CD4-positive, alpha-beta T cell treated with Interleukin-17A for 1 hour (primary cell): ENCODE measurements at places on chromosomes 6 and 20.

GRCh38 chr20:46230801-46231282, 77.5 kb downstream of the CDH22 start:
- DNase-seq, result no peak

- DNase-seq, result no peak
Measured at GRCh38 chr6:88807622-88808021, 155.8 kb downstream of the RNGTT start.

DNA sequence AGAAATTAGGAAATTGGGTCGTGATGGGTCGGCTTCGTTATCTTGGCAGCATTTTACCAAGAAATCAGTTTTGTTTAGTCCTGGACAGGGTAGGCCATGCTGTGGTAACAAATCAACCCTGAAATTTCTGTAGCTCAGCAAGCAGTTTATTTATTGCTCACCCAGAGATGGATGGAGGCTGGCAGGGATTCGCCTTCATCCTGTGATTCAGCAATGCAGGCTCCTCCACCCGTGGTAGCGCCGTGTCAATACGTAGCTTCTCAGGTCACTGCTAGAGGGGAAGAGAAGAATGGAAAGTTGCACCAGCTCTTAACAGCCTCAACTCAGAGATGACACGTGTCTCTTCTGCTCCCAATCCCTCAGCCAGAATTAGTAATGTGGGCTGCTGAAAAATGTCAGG, 157.0 kb upstream of the SGK1 start:
- DNase-seq, result no peak

- no peak for DNase-seq
Measured at GRCh38 chr20:45925821-45926506, 8.5 kb upstream of the PCIF1 start.

- no peak for DNase-seq
Measured at GRCh38 chr6:473768-474452, 82.4 kb downstream of the IRF4 start.

- DNase-seq, result peak; percentile 31
Measured at GRCh38 chr20:48921883-48922820, 641 bp downstream of the ARFGEF2 start.

DNA sequence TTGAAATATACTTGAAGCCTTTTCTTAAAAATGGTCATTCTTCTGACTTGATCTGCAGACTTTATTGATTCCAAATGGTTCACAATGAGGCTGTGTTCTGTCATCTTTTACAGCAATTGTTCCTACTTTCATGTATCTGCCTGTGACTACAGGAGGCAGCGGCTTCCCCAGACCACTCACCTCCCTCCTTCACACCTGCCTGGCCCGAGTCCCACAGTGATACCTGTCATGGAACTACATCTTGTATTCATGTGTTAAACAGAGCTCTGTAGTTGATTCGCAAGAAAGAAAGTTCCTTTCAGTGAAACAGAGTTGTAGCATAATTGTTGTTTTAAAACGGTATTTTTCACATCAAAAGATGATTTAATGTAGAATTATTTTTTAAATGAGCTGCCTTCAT, 673.5 kb upstream of the AGPAT4 start:
- DNase-seq, result no peak
